ENCODE measurements at places on chromosomes 5 and 9. TPM values are rescaled to one million over a fixed set of nuclear protein-coding genes. Genes with fewer than 3 reads are reported as not detected.

TNIP1 gene
- 44.8 TPM for total RNA-seq

UNC5A gene
- 0.12 TPM for total RNA-seq

LARP1 gene
- total RNA-seq, result 46.1 TPM

PTGR1 gene
- 62.7 TPM for total RNA-seq

ZNF658 gene
- total RNA-seq, result 4.2 TPM

MRPL50 gene
- 11.9 TPM for total RNA-seq

MRPS27 gene
- total RNA-seq, result 44.8 TPM

CCDC192 gene
- total RNA-seq, result not detected

PCDHGA7 gene
- 4.8 TPM for total RNA-seq

Measured in aortic smooth muscle cell (primary cell).